ENCODE measurements at places on chromosomes 12 and 14. TPM values are rescaled to one million over a fixed set of nuclear protein-coding genes. Genes with fewer than 3 reads are reported as not detected.

GPRC5D gene
- not detected for total RNA-seq

SERPINA3 gene
- not detected for total RNA-seq

DCP1B gene
- 14.2 TPM for total RNA-seq

DNA sequence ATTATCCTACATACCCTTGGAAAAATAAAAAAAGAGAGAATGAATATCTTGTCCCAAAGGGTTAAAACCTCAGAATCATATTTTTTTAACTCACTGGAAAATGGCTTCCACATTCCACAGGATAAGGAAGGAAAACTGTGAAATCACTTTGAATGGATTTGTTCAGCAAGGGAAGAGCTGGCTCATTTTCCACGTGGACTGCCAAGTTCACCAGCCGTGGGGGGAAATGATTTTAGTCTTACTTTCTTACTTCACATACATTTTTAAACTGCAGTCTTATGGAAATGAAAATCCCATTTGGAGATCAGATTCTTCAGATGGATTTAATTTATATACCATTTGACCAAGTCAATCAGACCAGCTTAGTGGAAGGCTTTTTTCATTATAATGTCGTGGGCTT is 29.9 kb upstream of the AEBP2 start:
- no peak for DNase-seq
- H3K4me1 ChIP-seq = peaks cover 9% of the 10 kb centered on the region
- H3K27ac ChIP-seq = no peak overlapping the region
- no peak overlapping the region for H3K4me3 ChIP-seq
- peaks cover 4% of the 10 kb centered on the region for H3K36me3 ChIP-seq
- no peaks in the 10 kb centered on the region for H3K27me3 ChIP-seq

DNA sequence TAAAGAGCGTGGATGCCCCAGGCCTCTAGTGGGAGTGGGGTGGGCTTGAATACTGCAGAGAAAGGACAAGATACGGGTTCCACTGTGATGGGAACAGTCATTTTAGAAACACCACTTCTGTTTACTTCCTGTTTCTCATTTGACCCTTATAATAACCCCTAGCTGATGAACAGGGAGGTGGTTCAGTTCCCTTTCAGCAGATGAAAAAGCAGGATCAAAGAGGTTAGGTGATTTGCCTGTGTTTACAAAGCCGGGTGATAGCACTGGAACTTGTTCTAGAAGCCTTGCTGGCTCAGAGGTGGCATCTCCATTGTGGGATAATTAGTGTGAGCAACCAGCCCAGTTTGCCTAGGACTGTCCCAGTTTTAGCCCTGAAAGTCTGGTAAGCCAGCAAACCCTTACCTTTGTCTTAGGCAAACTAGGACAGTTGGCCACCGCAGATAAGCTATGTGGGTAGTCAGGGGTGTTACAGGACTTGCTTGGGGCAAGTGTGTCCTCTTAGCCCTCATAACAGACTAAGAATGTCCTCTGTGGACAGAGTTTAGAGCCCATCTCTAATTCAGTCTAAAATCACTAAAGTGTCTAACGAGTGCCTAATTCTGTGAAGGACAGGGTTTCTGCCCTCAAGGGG is 7.5 kb upstream of the LRP1-AS start:
- peaks cover 7% of the 10 kb centered on the region for H3K4me1 ChIP-seq
- DNase-seq = no peak
- H3K36me3 ChIP-seq = no peaks in the 10 kb centered on the region
- no peak overlapping the region for H3K27ac ChIP-seq

DNA sequence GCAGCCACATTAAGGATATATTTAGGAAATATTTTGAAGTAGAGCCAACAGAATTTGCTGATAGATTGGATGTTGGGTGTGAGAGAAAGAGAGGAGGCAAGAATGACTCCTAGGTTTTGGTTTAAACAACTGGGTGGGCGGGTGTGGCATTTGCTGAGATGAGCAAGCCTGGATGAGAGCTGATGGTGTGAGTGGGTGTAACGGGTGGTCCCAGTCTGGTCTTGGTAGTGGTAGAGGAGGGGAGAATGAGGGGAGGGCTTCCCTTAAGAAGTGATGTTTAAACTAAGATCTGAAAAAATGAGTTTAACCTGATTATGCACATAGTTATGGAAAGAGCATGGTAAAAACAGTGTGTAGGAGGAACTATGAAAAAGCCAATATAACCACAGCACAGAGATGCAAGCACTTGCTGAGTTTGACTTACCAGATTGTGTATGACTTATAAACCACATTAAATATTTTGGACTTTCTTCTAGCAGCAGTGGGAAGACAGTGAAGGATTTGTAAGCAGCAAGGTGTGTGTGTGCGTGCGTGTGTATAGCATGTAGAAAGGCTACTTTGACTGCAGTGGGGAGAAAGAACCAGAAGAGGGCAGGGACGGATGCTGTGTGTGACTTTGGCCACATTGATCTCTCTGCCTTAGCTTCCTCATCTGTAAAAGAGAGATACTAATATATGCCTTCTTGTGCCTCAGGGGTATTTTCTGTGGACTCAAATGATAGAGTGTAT is 139.7 kb downstream of the PRIMA1 start:
- no peak overlapping the region for H3K27ac ChIP-seq
- H3K27me3 ChIP-seq = peaks cover 37% of the 10 kb centered on the region
- no peak overlapping the region for H3K4me3 ChIP-seq
- H3K4me1 ChIP-seq = no peaks in the 10 kb centered on the region

DNA sequence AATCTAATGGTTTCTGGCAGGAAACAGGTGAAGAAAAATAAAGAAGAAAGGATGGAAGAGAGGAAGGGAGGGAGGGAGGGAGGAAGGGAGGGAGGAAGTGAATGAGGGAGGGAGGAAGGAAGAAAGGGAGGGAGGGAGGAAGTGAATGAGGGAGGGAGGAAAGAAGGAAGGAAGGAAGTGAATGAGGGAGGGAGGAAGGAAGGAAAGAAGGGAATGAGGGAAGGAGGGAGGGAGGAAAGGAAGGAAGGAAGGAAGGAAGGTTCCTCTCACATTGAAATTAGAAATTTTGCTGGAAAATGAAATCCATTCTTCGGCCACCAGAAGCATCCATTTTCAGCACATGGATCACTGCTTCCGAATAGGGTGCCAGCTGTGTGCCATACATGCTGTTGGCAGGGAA is 62.2 kb upstream of the PELI2 start:
- H3K4me3 ChIP-seq = no peak overlapping the region
- H3K4me1 ChIP-seq = no peaks in the 10 kb centered on the region
- no peak for DNase-seq
- H3K27me3 ChIP-seq = peaks cover 31% of the 10 kb centered on the region

DNA sequence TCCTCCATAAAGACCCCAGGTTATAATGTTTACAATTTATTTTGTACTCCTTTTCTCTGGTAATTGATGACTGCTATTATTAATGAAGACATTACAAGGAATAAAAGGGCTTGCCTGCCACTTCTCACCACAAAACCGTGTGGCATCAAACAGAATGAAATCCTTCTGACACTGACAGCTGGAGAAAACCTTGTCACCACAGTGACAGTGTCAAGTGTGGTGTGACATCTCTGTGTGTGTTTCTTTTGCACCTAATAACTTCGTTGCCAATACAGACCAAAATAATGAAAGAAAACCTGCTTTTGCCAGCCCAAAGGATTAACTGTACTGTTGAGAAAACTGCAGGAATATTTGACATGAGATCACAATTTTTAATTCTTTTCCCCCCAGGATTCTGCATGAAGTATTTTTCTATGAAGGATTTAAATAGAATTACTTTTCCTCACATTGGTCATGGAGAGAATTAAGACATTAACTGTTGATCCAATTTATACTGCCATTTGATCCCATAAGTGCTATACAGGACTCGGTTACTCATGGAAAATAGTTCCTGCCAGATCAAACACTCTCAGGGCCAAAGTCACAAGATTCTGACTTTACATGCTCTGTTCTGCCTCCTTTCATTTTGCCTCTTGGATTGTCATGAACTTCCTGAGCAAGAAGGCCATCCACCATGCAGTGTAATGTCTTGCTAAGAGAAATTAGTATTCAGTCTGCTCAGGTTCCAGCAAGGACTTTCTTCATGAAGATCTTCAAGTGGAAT is 60.4 kb upstream of the IFNG-AS1 start:
- no peak overlapping the region for H3K4me3 ChIP-seq
- H3K27me3 ChIP-seq = no peaks in the 10 kb centered on the region
- H3K4me1 ChIP-seq = no peaks in the 10 kb centered on the region
- DNase-seq = no peak
- H3K27ac ChIP-seq = no peak overlapping the region
- no peaks in the 10 kb centered on the region for H3K36me3 ChIP-seq

KLHL42 gene
- 14.7 TPM for total RNA-seq

DNA sequence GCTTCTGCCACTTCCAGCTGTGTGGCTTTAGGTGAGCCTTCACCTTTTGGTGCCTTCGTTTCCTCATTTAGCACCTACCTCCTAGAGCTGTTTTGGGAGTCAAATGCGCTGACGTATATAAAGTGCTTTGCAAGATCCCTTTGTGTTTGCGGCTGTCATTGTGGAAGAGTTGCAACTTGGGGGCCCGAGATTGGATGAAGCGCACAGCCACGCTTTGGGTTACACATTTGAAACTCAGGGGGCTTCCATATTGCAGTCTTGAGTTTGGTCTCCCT is 636 bp upstream of the ARL6IP4 start:
- DNase-seq = no peak
- peak overlapping the region; percentile 91 for H3K4me3 ChIP-seq
- H3K4me1 ChIP-seq = peaks cover 63% of the 10 kb centered on the region
- no peaks in the 10 kb centered on the region for H3K27me3 ChIP-seq
- peak overlapping the region; percentile 86 for H3K27ac ChIP-seq

DNA sequence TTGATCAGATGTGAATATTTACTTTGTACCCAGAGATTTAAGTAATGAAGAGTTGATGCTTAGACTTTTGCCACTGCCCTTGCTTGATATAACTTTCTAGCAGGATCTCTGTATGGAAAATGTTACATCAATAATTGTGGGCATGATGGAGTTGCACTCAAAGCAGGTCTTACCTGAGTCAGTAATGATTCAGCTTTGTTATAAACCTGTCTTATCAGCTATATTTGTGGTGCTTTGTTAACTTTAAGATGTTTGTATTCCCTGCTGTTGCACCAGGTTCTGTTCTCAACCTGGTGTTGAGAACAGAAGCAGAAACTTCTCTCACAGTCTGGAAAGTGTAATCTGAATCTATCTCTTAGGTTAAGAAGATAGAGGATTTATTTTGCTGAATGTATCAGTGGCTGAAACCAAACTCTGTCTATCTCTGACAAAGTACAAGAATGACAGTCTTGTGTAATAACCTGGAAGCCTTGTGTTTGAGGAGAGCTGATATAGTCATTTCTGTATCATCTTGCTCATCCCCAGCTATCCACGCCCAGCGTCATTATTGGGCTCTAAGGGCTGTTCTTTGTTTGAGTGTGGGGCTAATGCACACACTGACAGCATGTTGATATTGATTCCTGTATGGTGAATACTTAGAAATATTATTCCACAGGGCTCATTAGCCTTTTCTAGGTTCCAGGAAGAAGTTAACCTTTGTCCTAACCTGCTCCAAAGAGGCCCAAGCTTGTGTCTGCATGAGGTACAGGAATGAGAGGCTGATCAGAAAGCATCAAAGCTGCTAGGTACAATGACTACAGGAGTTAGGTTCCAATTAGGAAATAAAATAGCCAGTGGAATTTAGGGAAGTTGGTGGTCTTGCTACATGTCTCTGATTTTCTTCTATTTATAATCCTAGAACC is 3.6 kb downstream of the AKAP6 start:
- no peaks in the 10 kb centered on the region for H3K36me3 ChIP-seq
- H3K4me1 ChIP-seq = peaks cover 18% of the 10 kb centered on the region
- peak; percentile 47 for DNase-seq

- no peaks in the 10 kb centered on the region for H3K27me3 ChIP-seq
- H3K27ac ChIP-seq = no peak overlapping the region
- H3K36me3 ChIP-seq = no peaks in the 10 kb centered on the region
- H3K4me1 ChIP-seq = no peaks in the 10 kb centered on the region
- no peak for DNase-seq
These were observed 177.0 kb downstream of the ALX1 start for GRCh38 chr12:85457016-85457415.

GRCh38 chr14:95038521-95039250 is 118.6 kb downstream of the DICER1 start:
- no peaks in the 10 kb centered on the region for H3K4me1 ChIP-seq
- peaks cover 10% of the 10 kb centered on the region for H3K27me3 ChIP-seq
- no peak overlapping the region for H3K27ac ChIP-seq

ALG10B gene
- total RNA-seq = 15.0 TPM

DNA sequence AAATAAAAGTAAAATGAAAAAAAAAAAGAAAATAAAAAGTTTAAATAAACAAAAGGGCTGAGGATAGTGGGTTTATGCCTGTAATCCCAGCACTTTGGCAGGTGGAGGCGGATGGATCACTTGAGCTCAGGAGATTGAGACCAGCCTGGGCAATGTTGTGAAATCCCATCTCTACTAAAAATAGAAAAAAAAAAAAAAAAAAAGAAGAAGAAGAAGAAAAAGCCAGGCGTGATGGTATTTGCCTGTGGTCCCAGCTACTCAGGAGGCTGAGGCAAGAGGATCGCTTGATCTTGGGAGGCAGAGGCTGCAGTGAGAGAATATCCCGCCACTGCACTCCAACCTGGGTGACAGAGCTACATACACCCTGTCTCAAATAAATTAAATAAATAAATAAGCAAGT is 3.9 kb downstream of the TAOK3 start:
- no peak for DNase-seq
- peaks cover 3% of the 10 kb centered on the region for H3K27me3 ChIP-seq
- H3K27ac ChIP-seq = no peak overlapping the region
- H3K4me1 ChIP-seq = peaks cover 13% of the 10 kb centered on the region
- no peaks in the 10 kb centered on the region for H3K36me3 ChIP-seq
- H3K4me3 ChIP-seq = no peak overlapping the region

TCHP gene
- total RNA-seq = 40.1 TPM

DNA sequence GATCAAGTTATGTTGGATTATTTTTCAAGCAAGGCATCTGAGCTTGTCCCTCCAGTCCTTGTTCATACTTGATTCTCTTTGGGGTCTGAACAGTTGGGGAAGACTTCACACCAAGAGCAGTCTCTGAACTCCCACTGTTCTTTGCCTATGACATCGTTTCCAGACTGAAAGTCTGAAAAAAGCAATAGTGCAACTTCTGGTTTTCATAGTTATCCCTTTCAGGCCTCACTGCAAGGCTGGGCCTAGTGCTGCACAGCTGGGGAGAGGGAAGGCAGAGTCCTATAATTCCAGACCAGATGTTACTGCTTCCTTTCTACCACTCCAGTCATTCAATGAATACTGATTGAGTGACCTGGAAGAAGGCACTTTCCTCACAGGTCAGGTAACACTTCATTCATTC is 187.1 kb upstream of the CCND2 start:
- no peak for DNase-seq
- H3K4me3 ChIP-seq = no peak overlapping the region
- H3K27ac ChIP-seq = no peak overlapping the region
- H3K36me3 ChIP-seq = peaks cover 3% of the 10 kb centered on the region
- peaks cover 3% of the 10 kb centered on the region for H3K27me3 ChIP-seq
- peaks cover 4% of the 10 kb centered on the region for H3K4me1 ChIP-seq

PRPH gene
- 0.26 TPM for total RNA-seq

GRCh38 chr14:93986955-93987354 is 10.1 kb upstream of the CCDC197 start:
- H3K36me3 ChIP-seq = no peaks in the 10 kb centered on the region
- peaks cover 2% of the 10 kb centered on the region for H3K4me1 ChIP-seq
- no peaks in the 10 kb centered on the region for H3K27me3 ChIP-seq
- no peak overlapping the region for H3K27ac ChIP-seq
- H3K4me3 ChIP-seq = no peak overlapping the region

- DNase-seq = no peak
- no peaks in the 10 kb centered on the region for H3K27me3 ChIP-seq
- peaks cover 8% of the 10 kb centered on the region for H3K4me1 ChIP-seq
- H3K27ac ChIP-seq = no peak overlapping the region
These were observed 71.8 kb downstream of the DERA start for GRCh38 chr12:15982921-15983320.
